ENCODE measurements at places on chromosomes 3 and 15.
A peak's percentile ranks its signal among the peaks of the same experiment; 100 is the strongest.

GRCh38 chr15:44535523-44536301 lies 1.2 kb upstream of the EIF3J start:
- H3K4me1 ChIP-seq, result peaks cover 34% of the 10 kb centered on the region
- H3K27me3 ChIP-seq, result no peaks in the 10 kb centered on the region
- peaks cover 26% of the 10 kb centered on the region for H3K36me3 ChIP-seq

DNA sequence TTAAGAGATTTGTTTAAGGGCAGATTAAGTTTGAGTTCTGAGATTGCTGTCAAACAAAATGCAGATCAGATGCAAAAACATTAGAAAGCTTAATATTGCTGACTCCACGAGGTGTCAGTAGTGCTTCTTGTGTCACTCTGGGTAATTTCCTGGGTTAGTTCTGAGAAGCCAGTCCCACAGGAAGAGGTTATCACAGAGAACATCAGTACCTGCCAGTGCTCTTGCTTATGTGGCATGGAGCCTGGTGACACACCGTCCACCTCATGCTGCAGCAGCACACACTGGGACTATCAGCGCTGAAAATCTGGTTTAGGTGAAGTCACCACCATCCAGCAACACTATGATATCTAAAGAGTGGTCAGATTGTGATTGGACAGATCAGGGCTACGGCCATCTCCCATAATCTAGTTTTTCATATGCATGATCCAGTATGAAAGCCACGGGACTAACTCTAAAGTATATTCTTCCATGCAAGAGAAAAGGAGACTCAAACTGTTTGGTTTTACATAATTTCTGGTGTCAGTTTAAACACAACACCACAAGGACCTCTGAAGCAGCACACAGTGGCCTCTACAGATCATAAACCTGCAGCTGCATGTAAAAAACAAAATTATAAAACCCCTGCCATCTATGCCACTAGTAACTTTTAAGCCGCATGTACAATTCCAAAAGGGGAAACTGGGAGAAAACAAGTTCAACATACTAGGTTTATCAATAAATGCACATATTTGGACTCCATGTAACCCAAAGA lies 36.1 kb upstream of the MYO5C start:
- peak; percentile 76 for DNase-seq
- no peak overlapping the region for H3K4me3 ChIP-seq
- H3K27ac ChIP-seq, result peak overlapping the region; percentile 7
- H3K4me1 ChIP-seq, result peaks cover 11% of the 10 kb centered on the region
- H3K27me3 ChIP-seq, result no peaks in the 10 kb centered on the region

GRCh38 chr3:22959593-22959992 lies 243.5 kb upstream of the UBE2E2 start:
- no peak overlapping the region for H3K27ac ChIP-seq
- peaks cover 7% of the 10 kb centered on the region for H3K4me1 ChIP-seq
- no peak for DNase-seq
- no peaks in the 10 kb centered on the region for H3K27me3 ChIP-seq
- H3K4me3 ChIP-seq, result no peak overlapping the region

- H3K4me1 ChIP-seq, result peaks cover 31% of the 10 kb centered on the region
- H3K27me3 ChIP-seq, result no peaks in the 10 kb centered on the region
- H3K4me3 ChIP-seq, result no peak overlapping the region
- H3K36me3 ChIP-seq, result peaks cover 8% of the 10 kb centered on the region
- H3K27ac ChIP-seq, result no peak overlapping the region
- no peak for DNase-seq
Observed at GRCh38 chr3:106004826-106005225, 136.0 kb upstream of the CBLB start.

DNA sequence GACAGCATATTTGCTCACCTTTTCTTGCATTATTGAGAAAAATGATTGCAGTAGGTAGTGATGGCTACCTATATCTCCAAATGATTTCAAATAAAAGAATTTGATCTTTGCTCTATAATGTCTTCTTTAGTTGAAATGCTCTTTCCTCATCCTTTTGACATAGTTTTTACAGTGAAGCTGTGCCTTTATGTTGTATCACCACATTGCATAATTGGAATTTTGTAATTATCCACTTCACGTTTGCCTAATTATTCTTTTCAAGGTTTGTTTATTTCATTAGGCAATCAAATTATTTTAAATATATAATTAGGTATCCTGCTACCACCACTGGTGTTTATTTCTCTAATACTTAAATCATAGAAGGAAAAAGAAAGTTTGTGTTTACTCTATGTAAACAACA lies 21.3 kb upstream of the P2RY13 start:
- DNase-seq, result no peak
- H3K27ac ChIP-seq, result no peak overlapping the region
- no peak overlapping the region for H3K4me3 ChIP-seq
- no peaks in the 10 kb centered on the region for H3K36me3 ChIP-seq

DNA sequence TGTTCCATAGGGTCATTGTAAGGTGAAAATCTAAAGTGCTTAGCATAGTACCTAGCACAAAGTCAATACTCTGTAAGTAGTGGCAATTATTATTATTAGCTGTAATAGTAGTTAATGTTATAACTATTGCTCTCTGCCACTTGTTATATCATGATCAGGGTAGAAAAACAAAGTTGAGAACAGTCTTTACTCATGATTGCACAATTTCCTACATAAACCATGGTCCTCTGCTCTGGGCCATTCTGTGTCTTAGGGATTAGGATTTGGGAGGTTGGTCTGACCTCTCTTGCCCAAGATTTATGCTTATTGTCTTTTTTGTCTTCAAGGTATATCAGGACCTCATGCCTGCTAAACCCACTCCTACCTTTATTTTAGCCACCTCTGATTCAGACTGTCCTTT lies 4.3 kb upstream of the LRRC58 start:
- no peak for DNase-seq
- H3K36me3 ChIP-seq, result no peaks in the 10 kb centered on the region
- H3K4me3 ChIP-seq, result no peak overlapping the region
- H3K27me3 ChIP-seq, result no peaks in the 10 kb centered on the region
- no peak overlapping the region for H3K27ac ChIP-seq

GRCh38 chr3:3893590-3893989 lies 94.4 kb downstream of the LRRN1 start:
- peaks cover 5% of the 10 kb centered on the region for H3K36me3 ChIP-seq
- H3K27me3 ChIP-seq, result no peaks in the 10 kb centered on the region
- H3K4me3 ChIP-seq, result no peak overlapping the region
- DNase-seq, result no peak
- H3K27ac ChIP-seq, result no peak overlapping the region
- no peaks in the 10 kb centered on the region for H3K4me1 ChIP-seq

DNA sequence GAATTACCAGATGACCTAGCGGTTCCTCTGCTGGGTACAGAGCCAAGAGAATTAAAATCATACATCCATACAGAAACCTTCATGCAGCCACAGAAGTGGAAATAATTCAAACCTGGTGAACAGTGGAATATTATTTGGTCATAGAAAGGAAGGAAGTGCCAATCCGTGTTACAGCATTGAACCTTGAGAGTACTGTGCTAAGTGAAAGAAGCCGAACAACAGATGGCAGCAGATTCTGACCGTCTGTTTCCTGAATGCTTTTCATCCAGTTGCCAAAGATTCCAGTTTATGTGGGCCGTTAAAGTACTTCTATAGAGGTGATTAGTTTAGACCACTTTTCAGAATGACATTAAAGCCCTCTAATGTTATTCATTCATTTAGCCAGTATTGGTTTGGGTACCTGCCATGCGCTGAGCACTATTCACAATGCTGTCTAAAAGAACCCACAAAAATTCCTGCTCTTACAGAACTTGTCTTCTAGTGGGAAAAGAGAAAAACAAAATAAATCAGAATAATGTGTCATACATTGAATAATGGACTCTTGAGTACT lies 45.8 kb upstream of the SENP5 start:
- DNase-seq, result no peak
- H3K4me3 ChIP-seq, result no peak overlapping the region
- no peaks in the 10 kb centered on the region for H3K27me3 ChIP-seq
- H3K4me1 ChIP-seq, result no peaks in the 10 kb centered on the region
- peaks cover 30% of the 10 kb centered on the region for H3K36me3 ChIP-seq

- peak overlapping the region; percentile 99 for H3K27ac ChIP-seq
- peaks cover 17% of the 10 kb centered on the region for H3K4me1 ChIP-seq
- H3K4me3 ChIP-seq, result peak overlapping the region; percentile 77
- H3K36me3 ChIP-seq, result peaks cover 13% of the 10 kb centered on the region
Observed at GRCh38 chr3:150407808-150408220, 284 bp upstream of the TSC22D2 start.

DNA sequence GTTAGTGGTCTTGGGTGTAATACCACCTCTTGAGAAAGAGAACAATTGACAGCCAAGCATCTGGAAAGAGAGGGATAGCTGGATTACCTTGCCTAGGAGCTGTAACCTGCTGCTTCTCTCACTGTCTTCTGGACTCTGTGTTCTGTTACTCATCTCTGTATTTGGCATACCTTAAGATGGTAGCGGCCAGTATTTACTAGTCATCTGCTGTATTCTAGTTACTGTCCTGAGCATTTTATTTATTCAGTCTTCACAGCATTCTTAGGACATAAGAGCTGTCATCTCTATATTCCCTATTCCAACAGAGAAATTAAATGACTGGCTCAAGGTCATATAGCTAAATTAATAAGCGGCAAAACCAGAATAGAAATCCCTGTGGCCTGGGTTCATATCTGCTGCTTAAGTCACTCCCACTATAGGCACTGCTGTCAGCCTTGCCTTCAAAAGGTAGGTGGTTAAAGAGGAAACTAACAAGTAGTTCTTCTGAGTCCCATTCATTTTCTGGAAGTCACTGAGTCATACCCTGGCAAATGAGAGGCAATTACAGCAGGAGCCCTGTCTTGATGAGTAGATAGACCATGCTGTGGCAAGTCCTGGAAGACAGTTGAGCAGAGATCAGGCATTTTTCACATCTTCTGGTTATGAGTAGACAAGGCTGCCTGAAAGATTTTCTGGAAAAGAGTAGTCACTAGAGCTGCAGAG lies 68.2 kb downstream of the RAB7A start:
- peak; percentile 77 for DNase-seq
- H3K36me3 ChIP-seq, result peaks cover 22% of the 10 kb centered on the region
- H3K4me1 ChIP-seq, result peaks cover 94% of the 10 kb centered on the region
- peak overlapping the region; percentile 91 for H3K27ac ChIP-seq
- no peaks in the 10 kb centered on the region for H3K27me3 ChIP-seq

DNA sequence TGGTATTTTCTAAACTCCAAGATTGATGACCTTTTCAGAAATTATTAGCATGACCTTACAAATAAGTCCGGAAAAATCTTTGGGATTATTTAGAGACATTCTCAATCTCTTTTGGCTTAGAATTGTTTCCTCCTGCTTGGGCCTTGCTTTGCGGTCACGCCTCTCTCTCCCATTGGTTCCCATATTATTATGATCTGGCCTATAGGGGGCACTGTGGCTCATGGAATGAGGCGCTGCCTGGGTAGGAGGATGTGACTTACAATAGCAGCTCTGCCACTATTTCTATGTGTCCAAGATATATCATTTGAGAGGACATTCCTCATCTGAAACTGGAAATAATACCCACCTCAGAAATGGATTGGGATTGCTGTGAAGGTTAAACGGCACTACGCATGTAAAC lies 464.9 kb downstream of the MFSD1 start:
- DNase-seq, result peak; percentile 45
- H3K27ac ChIP-seq, result no peak overlapping the region
- no peak overlapping the region for H3K4me3 ChIP-seq
- no peaks in the 10 kb centered on the region for H3K36me3 ChIP-seq
- no peaks in the 10 kb centered on the region for H3K4me1 ChIP-seq

DNA sequence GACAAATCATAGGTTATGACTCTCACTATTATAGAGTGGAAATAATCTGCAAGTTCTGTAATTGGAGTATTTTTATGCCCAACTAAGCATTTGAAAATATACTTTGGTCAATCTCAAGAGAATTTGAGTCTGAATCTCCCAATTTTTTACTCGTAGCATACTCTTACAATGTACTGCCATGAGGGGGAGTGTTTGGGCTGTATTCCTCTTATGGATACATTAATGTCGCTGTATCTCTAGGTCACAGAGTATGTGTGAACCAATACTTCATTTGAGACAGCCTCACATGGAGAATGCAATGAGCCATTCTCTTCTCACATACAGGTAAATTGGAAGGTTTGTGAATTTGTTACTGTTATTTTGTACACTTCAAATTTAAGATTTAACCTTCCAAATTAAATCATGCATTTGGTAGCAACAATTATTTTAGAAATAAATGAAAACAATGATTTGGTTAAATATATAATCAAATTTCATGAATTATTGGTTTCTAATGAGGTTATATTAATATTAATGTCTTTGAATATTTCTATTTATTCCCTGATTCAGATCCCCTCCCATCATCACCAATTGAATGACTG lies 5.5 kb upstream of the CD200 start:
- H3K4me3 ChIP-seq, result no peak overlapping the region
- H3K36me3 ChIP-seq, result no peaks in the 10 kb centered on the region
- no peak overlapping the region for H3K27ac ChIP-seq

DNA sequence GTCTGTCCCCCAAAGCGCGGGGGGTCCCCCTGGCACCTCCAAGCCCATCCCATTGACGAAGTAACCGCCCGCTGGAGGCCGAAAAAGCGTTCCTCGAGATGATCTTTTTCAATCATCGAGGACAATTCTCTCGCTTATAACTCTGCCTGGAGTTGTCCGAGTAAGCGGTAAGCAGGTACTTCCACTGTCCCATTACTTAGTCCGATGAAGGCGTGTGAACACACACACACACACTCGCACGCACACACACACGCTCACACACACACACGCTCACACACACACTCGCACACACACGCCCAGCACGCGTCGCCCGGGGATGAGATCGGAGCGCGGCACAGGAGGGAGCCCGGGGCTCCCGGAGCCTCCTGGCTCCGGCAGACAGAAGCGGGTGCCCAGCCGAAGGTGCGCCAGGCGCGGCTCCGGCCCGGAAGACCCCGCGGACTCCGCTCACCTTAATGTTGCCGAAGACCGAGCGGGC lies 430 bp downstream of the SLCO2A1 start:
- no peak overlapping the region for H3K27ac ChIP-seq
- H3K27me3 ChIP-seq, result peaks cover 39% of the 10 kb centered on the region
- peaks cover 8% of the 10 kb centered on the region for H3K4me1 ChIP-seq
- no peak for DNase-seq

- DNase-seq, result no peak
- H3K27me3 ChIP-seq, result no peaks in the 10 kb centered on the region
- H3K36me3 ChIP-seq, result peaks cover 4% of the 10 kb centered on the region
- no peak overlapping the region for H3K4me3 ChIP-seq
Observed at GRCh38 chr3:99909714-99910495, 92.2 kb downstream of the CMSS1 start.

GRCh38 chr15:89112341-89112971 lies 24.2 kb downstream of the ABHD2 start:
- peaks cover 18% of the 10 kb centered on the region for H3K36me3 ChIP-seq
- H3K4me1 ChIP-seq, result peaks cover 19% of the 10 kb centered on the region
- no peak overlapping the region for H3K27ac ChIP-seq
- no peak for DNase-seq
- no peaks in the 10 kb centered on the region for H3K27me3 ChIP-seq

DNA sequence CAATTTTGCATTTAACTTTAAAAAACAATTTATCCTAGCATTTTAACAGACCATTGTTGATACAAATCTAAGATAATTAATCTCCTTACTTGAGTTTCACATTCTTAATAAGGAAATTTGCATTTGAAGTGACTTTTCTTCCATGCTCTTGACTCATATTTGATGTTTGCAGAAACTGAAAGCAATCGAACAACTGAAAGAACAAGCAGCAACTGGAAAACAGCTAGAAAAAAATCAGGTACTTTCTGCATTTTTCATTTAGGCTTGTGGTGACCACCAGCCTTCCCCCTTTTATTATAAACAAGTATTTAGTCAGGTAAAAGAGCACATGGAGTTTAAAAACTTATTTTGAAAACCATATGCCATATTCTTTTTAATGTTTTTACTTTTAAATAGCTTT lies 20.1 kb upstream of the SELENOT start:
- H3K27ac ChIP-seq, result peak overlapping the region; percentile 81
- H3K27me3 ChIP-seq, result no peaks in the 10 kb centered on the region
- peaks cover 27% of the 10 kb centered on the region for H3K36me3 ChIP-seq

GRCh38 chr15:85397926-85398325 lies 17.5 kb downstream of the AKAP13 start:
- no peak overlapping the region for H3K4me3 ChIP-seq
- peaks cover 2% of the 10 kb centered on the region for H3K36me3 ChIP-seq
- no peak overlapping the region for H3K27ac ChIP-seq
- DNase-seq, result no peak
